NCI-H2081 treated with DMSO at 0.1 percent for 48 hours (cell line): ENCODE measurements at places on chromosomes 3 and 15.

DNA sequence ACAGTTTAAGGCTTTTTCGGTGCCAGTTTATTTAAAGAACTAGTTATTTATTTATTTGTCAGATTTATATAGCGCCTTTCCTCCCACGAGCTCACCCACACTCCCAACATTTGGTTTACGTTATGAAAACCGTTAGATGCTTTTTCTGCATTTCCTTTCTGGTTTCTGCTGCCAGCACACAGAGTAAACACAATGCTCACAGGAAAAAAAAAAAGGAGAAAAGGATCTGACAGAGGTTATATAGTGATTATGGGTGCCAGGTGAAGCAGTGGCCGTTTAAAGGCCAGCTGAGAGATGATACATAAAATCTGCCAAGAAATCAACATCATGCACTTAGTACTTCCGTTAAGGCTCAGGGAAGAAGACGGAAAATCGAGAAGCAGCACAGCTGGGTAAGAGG, 37.9 kb downstream of the ETV5 start:
- DNase-seq: no peak

- DNase-seq: no peak
These were observed 185.9 kb downstream of the GREM1 start for GRCh38 chr15:32903591-32904290.

DNA sequence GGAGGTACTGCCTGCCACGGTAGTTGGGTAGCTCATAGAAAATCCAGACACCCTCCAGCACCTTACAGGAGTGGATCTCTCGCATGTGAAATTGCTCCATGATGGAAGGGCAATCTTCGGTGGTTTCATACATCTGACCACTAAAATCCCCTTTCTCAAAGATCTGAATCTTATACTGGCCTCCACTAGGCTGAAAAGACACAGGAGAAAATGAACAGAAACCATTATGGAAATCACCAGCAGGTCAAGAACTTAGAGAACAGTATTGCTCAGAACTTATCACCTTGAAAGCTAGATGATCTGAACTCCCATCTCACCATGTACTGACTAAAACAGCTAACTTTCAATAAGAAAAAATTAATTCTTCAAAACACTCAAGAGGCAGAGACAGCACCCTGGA, 5.4 kb downstream of the CRYGS start:
- no peak for DNase-seq

- no peak for DNase-seq
These were observed 98.9 kb downstream of the NEDD4 start for GRCh38 chr15:55894399-55894965.

DNA sequence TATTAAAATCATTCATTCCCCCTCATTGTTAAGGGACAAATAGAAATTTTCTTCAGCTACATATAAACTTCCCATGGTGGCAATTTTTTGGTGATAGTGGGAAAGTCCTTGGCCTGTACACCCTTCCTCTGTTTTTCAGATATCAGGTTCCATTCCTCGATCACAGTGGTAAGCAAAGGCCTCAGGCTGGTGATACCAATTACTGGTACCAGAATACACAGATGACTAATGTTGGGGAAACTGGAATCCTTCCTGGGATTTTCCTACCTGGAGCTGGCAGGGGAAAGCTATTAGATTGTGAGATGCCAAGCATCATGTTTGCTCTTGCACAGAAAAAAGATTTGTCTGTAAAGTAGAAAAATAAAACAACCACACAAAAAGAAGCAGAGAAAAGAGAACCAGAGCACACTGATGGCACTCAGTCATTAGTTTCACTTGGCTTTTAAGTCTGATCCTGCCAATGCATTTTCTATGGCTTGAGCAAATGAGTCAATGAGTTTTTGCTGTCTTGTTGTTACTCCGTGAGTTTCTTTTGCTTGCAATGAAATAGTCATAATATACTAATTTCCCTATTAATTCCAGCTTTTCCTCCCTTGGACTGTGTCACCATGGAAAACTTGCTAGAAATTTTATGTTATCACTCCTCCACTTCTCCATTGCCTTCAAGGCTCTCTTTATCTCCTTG, 795.0 kb downstream of the ROBO1 start:
- no peak for DNase-seq

- DNase-seq: no peak
These were observed 7.6 kb downstream of the MFGE8 start for GRCh38 chr15:88905576-88905975.

GRCh38 chr3:177089110-177089509, 108.2 kb downstream of the TBL1XR1 start:
- DNase-seq: no peak

DNA sequence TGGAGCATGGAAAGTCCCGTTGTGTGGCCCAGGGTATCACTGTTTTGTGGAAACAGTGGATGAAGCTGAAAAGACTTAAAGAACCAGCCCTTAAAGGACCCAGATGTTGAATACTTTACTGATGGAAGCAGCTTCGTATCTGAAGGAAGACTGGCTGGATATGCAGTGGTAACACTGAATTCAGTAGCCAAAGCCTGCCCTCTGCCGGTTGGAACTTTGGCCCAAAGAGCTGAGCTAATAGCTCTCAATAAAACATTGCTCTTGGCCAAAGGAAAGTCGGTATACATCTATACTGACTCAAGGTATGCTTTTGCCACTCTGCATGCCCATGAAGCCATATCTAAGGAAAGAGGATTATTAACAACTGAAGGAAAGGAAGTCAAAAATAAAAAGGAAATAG, 885.4 kb downstream of the PDCD6IP start:
- DNase-seq: no peak

DNA sequence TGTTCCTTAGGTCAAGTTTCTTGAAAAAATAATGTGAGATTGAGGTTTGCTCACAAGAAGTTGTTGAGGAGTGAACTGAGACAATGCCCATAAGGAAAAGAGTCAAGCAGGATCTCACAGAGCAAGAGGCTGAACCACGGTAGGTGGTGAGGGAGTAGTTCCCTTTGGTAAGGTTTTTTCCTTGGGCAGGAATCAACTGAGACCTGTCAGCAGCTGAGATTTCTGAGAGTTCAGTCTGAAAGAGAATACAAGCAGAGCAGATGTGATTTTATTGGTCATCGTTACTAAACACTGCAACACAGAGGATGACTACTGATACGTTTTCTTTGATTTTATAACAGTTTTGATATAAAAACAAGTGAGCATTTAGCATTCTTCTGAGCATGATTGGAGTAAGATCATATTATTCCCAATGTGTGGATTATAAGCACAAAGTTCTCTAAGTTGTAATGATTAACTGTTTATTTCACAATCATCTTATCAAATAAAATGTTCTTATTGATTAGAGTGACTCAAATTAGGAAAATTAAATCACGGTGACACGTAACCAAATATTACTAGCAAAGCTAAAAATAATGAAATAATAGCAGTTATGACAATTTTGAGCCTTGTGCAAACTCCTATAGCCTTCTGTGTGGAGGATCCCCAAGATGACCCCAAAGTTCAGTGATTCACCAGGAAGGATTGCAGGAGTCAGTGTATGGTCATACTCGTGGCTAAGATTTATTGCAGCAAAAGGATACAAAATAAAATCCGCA, 346.2 kb upstream of the ZNF717 start:
- no peak for DNase-seq

DNA sequence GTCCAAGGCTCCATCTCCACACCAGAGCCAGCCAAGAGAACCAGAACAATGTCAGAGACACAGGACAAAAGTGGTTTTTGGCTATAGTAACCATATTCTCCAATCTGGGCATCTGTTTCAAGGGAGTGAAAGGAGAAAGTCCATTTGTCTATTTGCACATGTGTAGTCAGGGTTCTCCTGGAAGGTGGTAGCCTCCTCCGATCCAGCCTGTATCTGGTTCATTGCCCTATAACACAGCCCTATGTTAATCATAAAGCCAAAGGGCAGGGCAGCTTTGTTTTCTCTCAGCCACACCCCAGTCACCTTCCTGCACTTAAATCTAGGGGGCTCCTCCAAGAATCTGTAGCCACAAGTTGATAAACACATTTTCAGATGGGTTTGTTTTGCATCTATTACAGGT, 128.1 kb upstream of the ADPGK start:
- DNase-seq: no peak

DNA sequence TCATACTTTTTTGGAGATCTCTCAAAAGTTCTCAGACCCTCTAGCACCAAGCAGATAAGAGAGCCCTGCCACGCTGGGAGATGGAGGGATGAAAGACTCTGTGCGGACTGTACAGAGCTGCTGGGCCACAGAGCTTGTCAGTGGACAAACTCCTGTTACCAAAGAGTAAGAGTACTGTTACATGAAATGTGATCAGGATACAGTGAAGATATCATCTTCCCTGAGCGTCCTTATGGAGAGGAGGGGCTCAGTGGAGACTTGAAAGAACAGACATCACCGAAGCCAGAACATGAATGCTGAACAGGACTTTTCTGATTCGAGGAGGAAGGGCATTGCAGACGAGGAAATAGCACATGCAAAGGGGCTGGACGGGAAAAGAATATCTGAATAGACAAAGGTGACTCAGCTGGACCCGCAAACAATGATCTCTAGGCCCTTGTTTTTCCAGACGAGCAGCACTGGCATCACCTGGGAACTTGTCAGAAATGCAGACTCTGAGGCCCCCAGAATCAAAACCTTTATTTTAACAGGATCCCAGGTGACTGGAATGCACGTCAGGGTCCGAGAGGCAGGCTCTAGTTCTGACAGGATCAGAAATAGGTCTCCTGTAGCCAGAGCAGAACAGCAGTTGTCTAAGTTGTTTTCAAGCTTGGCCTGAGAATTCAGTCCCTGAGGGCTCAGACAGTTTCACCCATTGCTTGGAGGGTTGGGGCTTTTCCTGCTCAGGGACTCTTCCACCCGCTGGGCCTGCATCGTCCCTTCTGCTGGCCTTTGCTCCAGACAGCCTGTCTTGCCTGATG, 277.9 kb downstream of the RPLP1 start:
- DNase-seq: no peak
